ENCODE measurements at places on chromosomes 11 and 22.

DNA sequence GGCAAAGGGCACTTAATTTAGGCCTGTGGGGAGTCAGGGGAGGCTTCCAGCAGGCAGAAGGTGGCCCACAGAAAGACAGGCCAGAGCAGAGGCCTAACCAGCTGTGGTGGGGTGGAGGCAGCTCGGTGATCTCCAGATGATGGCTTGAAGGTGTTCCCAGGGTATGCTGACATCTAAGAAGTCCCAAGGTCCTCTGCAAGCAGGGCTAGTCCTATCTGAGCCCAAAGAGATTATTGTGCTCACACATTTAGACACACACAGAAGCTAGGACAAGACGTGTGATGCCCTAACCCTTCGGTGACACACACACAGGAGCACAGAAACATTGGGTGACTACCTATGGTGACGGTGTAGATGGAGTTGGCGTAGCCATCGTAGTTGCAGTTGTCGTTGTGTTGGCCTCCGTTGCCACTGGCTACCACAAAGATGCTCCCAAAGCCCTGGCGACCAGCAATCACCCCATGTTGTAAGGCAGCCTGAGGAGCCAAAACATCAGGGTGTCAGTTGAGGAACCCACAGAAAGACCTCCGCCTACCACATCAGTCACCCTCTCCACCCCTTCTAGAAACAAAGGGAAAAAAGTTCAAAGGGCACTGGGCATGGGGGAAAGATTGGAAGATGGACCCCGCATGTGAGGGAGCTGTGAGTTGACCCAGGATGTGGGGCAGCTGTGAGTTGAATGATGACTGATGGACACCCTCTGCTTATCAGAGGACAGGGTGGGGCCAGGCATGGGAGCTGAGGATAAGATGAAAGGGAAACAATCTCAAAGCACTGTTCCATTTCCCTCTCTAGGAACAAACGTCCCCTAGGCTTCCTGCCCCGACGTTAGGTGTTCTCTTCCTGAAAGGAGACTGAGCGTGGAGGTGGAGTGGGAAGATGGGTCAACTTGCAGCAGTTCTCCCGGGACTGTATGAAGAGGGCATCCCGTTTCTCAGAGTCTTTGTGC lies 7.9 kb downstream of the PCSK7 start:
- DNase-seq, result no peak

DNA sequence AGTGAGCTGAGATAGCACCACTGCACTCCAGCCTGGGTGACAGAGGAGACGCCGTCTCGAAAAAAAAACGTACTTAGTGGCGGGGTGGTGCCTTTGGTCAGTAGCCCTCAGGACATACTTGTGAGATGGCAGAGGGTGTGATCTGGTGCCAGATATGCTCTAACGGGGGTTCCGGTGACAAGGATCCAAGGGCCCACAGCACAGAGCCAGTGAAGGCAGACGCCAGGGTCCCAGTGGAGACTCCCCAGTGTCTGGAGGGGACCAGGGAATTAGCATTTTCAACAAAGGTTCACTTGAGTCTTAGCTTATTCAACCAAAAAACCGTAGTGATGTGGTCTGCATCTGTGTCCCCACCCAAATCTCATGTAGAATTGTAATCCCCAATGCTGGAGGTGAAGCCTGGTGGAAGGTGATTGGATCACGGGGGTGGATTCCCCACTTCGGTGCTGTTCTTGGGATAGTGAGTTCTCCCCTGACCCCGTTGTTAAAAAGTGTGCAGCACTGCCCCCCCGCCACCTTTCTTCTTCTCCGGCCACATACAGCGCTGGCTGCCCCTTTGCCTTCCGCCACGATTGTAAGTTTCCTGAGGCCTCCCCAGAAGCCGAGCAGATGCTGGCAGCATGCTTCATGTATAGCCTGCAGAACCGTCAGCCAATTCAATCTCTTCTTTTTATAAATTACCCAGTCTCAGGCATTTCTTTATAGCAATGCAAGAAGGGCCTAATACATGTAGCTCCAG lies 26.6 kb upstream of the OSBPL5 start:
- no peak for DNase-seq

- peak; percentile 33 for DNase-seq
These were observed 592 bp upstream of the CTSC start for GRCh38 chr11:88337987-88338668.

DNA sequence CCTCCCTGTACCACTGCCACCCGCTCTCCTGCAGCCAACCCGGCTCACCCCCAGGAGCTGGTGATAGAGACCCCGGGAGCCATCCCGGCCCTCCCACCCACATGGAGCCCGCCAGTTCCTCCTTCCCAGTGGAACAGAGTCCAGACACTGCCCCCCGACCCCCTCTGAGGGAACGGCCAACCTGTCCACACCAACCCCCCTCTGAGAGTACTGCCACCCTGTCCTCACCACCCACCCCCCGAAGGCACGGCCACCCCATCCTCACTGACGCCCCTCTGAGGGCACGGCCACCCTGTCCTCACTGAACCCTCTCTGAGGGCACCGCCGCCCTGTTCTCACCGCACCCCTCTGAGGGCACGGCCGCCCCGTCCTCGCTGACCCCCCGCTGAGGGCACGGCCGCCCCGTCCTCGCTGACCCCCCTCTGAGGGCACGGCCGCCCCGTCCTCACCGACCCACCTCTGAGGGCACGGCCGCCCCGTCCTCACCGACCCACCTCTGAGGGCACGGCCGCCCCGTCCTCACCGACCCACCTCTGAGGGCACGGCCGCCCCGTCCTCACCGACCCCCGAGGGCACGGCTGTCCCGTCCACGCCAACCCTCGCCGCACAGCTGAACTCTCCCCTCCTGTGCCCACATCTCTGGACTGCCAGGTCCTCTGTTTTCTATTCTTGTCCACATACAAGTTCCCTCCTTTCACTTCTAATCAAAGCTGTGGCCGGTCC lies 18.0 kb downstream of the TOLLIP start:
- no peak for DNase-seq

- DNase-seq, result no peak
These were observed 547.4 kb downstream of the NTM start for GRCh38 chr11:131917634-131918384.

DNA sequence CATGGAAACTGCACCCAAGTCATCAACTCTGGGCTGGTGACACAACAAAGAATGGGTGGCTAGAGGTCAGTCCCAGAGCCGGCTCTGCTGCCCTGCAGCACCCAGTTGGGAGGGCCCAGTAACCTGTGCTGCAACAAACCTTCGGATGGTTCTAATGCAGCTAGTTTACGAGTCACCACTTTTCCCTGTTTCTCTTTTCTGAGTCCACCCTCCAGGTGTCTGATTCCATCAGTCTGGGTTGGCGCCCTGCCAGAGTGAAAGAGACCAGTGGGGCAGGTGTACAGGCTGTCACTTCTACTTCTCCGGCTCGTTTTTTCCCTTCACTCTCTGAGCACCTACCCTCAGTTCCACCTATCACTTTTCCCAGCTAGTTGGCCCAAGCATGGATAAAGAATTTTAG lies 572.9 kb downstream of the NTM start:
- no peak for DNase-seq

GRCh38 chr11:61791737-61792309 lies 576 bp downstream of the TMEM258 start:
- DNase-seq, result peak; percentile 89

- no peak for DNase-seq
These were observed 41.7 kb downstream of the TBX1 start for GRCh38 chr22:19802001-19802893.

- no peak for DNase-seq
These were observed 2.3 kb upstream of the RIN1 start for GRCh38 chr11:66338276-66339161.

- DNase-seq, result no peak
These were observed 108.6 kb downstream of the LARGE1 start for GRCh38 chr22:33811686-33812085.

DNA sequence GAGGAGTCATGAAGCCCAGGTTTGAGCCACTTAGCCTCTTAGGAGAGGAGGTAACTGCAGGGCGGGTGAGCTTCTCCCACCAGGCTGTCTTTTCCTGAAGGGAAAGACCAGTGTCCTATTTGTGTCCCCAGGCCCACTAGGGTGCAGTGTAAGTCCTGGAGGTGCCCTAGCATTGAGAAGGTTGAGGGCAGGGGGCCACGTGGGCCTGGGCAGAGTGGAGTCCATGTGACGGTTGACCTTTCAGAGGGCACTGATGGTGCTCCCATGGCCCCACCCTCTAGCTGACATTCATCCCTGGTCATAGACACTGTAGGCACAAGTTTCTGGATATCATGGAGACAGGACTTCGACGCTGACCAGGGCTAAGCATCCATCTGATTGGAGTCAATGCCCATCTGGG lies 44.1 kb upstream of the TP53I11 start:
- no peak for DNase-seq

GRCh38 chr11:69682221-69682620 lies 7.1 kb upstream of the LTO1 start:
- DNase-seq, result no peak

- no peak for DNase-seq
These were observed 3.8 kb downstream of the CFL1 start for GRCh38 chr11:65854161-65854592.
